ENCODE measurements at places on chromosomes 3 and 15. TPM values are rescaled to one million over a fixed set of nuclear protein-coding genes. Genes with fewer than 3 reads are reported as not detected.

MINDY4B gene
- polyA plus RNA-seq: 0.91 TPM

- no peaks in the 10 kb centered on the region for H3K27me3 ChIP-seq
- H3K36me3 ChIP-seq: no peaks in the 10 kb centered on the region
- H3K4me1 ChIP-seq: no peaks in the 10 kb centered on the region
- no peak overlapping the region for H3K27ac ChIP-seq
Observed at GRCh38 chr3:138511945-138512344, 77.5 kb downstream of the ESYT3 start.

- peak overlapping the region; percentile 62 for H3K27ac ChIP-seq
- peaks cover 15% of the 10 kb centered on the region for H3K4me1 ChIP-seq
Observed at GRCh38 chr3:127791221-127791913, 30.9 kb downstream of the MGLL start.

ANAPC13 gene
- polyA plus RNA-seq: 77.1 TPM

GRCh38 chr3:11351451-11351850, 79.3 kb downstream of the ATG7 start:
- peaks cover 20% of the 10 kb centered on the region for H3K36me3 ChIP-seq
- no peak overlapping the region for H3K4me3 ChIP-seq
- H3K27ac ChIP-seq: no peak overlapping the region
- H3K27me3 ChIP-seq: no peaks in the 10 kb centered on the region

MAGI1 gene
- 31.2 TPM for polyA plus RNA-seq

CAND2 gene
- polyA plus RNA-seq: 2.8 TPM

GRCh38 chr3:127454051-127454450, 136.5 kb downstream of the TPRA1 start:
- no peaks in the 10 kb centered on the region for H3K36me3 ChIP-seq
- H3K4me1 ChIP-seq: peaks cover 4% of the 10 kb centered on the region
- H3K4me3 ChIP-seq: no peak overlapping the region
